ENCODE measurements at places on chromosomes 5 and 9.

DNA sequence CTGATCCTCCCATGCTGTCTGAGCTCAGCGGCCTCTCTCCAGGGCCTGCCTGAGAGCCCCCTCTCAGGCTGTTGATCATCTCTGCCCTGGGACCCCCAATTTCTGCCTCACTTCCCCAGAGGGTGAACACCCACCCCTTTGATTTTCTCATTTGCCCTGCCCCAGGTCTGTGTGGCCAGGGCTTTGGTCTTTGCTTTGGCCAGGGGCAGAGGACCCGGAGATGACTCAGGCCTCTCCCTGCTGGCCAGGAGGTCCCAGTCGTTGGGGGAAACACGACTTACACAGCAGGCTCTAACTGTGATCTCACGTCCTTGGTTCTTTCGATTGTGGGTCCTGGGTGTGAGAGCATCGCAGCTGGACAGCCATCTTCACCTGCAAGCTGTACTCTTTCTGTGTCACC lies 1.1 kb upstream of the ADAMTS2 start:
- H3K4me3 ChIP-seq, result no peak overlapping the region
- H3K27ac ChIP-seq, result no peak overlapping the region
- no peaks in the 10 kb centered on the region for H3K4me1 ChIP-seq

DNA sequence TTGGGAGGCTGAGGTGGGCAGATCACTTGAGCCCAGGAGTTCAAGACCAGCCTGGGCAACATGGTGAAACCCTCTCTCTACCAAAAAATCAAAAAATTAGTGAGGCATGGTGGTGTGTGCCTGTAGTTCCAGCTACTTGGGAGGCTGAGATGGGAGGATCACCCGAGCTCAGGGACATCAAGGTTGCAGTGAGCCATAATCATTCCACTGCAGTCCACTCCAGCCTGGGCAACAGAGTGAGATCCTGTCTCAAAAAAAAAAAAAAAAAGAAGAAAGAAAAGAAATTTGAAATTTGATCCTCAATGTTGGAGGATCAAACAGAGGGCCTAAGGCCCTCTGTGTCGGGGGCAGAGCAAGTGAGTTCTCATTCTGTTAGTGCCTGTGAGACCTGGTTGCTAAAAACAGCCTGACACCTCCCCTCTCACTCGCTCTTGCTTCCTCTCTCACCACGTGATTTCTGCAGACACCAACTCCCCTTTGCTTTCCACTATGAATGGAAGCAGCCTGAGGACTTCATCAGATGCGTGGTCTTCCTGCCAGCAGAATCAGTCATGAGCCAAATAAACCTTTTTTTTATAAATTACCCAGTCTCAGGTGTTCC lies 8.4 kb upstream of the GOLPH3 start:
- H3K4me1 ChIP-seq, result peaks cover 5% of the 10 kb centered on the region
- H3K27ac ChIP-seq, result no peak overlapping the region
- H3K27me3 ChIP-seq, result no peaks in the 10 kb centered on the region
- DNase-seq, result no peak
- H3K4me3 ChIP-seq, result no peak overlapping the region

- no peak overlapping the region for H3K27ac ChIP-seq
- H3K27me3 ChIP-seq, result no peaks in the 10 kb centered on the region
- H3K36me3 ChIP-seq, result peaks cover 64% of the 10 kb centered on the region
Measured at GRCh38 chr9:136377341-136378169, 4.1 kb upstream of the CARD9 start.

GRCh38 chr5:74316064-74316603 lies 324.4 kb downstream of the ENC1 start:
- DNase-seq, result peak; percentile 54
- H3K36me3 ChIP-seq, result no peaks in the 10 kb centered on the region
- peak overlapping the region; percentile 57 for H3K27ac ChIP-seq

GRCh38 chr5:181043285-181044092 lies 3.4 kb downstream of the BTNL9 start:
- H3K4me1 ChIP-seq, result no peaks in the 10 kb centered on the region
- H3K4me3 ChIP-seq, result no peak overlapping the region
- no peak for DNase-seq
- H3K27ac ChIP-seq, result peak overlapping the region; percentile 45
- no peaks in the 10 kb centered on the region for H3K27me3 ChIP-seq

DNA sequence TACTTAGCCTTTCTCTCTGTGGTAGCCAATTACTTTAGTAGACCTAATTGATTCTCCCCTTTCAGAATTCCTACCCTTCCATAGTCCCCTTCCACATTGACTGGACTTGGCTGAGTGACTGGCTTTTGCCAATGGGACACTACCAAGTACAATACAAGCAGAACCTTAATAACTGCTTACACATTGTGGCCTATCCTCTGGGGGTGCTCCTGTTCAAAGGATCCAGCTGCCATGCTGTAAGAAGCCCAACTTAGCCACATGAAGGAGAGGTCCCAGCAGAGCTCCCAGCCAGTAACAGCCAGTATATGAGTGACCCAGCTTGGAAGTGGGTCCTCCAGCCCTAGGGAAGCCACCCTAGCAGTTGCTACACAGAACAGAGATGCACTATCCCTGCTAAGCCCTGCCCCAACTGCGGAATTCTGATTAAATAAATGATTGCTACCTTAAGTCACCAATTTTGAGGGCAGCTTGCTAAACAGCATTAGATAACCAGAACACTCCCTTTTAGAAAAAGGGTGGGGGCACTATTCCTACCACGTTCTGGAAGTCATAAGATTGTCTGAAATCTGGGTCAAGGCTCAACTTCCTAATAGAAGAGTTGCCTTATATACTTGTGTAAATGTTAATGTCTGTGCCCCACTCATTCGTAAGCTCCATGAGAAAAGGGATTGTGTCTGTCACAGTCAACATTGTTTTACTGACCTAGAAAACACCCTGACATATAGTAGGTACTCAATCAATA lies 11.1 kb upstream of the APTX start:
- no peaks in the 10 kb centered on the region for H3K4me1 ChIP-seq
- H3K27ac ChIP-seq, result no peak overlapping the region
- no peaks in the 10 kb centered on the region for H3K27me3 ChIP-seq
- no peaks in the 10 kb centered on the region for H3K36me3 ChIP-seq
- no peak for DNase-seq

DNA sequence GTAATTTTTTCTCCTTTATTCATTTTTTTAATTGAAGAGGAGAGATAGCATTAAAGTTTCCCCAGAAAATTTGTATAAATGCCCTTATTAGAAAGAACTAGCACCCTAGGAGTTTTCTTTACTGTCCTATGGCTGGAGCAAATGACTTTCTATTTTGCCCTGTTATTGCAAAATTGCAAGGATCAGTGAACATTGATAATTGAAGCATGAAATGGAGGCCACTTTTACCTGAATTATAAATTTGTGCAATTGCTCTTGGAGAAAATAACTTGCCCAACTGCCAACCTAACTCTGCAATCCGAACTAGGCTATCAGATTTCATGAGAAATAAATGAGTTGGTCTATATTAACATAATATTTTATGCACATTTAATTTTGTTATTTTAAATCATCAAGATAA lies 111.9 kb downstream of the MTRR start:
- H3K27ac ChIP-seq, result no peak overlapping the region
- H3K27me3 ChIP-seq, result no peaks in the 10 kb centered on the region
- H3K36me3 ChIP-seq, result no peaks in the 10 kb centered on the region
- H3K4me3 ChIP-seq, result no peak overlapping the region

Data from left lung (tissue), 14 donors.